AML-193 (cell line): ENCODE measurements at places on chromosomes 7 and 10.
A peak's percentile ranks its signal among the peaks of the same experiment; 100 is the strongest.

- no peak for DNase-seq
These were observed 19.1 kb downstream of the ACADSB start for GRCh38 chr10:123027861-123028260.

GRCh38 chr7:40541336-40541735 lies 406.5 kb downstream of the SUGCT start:
- DNase-seq, result no peak

- DNase-seq, result no peak
These were observed 297.1 kb downstream of the CACNA2D1 start for GRCh38 chr7:82146491-82146890.

DNA sequence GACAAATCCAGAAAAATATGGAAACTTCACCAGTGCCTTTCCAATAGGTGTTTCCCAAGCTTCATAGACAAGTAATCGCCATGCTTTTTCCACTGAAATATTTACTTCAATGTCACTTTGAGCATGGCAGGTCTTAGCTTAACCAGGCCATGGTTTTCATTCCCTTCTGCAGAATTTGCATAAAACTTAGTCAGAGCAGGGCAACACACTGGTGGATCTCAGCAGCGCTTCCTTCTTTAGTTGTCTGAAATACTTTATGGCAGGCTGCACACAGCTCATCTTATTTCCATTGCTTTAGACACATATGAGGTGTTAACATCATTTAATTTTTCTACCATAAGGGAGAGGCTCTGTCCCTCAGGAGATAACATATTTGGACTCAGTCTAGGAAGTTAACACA lies 102.9 kb upstream of the AHR start:
- DNase-seq, result no peak

- DNase-seq, result no peak
These were observed 54.6 kb downstream of the AFAP1L2 start for GRCh38 chr10:114349522-114350215.

- DNase-seq, result no peak
These were observed 187.7 kb downstream of the MTERF1 start for GRCh38 chr7:91692800-91693199.

GRCh38 chr10:116708391-116708821 lies 34.0 kb downstream of the HSPA12A start:
- no peak for DNase-seq

GRCh38 chr10:44651834-44652233 lies 259.3 kb upstream of the TMEM72 start:
- DNase-seq, result no peak

- peak; percentile 6 for DNase-seq
These were observed 75.6 kb upstream of the GPR22 start for GRCh38 chr7:107394276-107394675.

GRCh38 chr7:116829041-116829440 lies 33.3 kb upstream of the CAPZA2 start:
- no peak for DNase-seq

GRCh38 chr7:113891828-113892227 lies 27.0 kb downstream of the PPP1R3A start:
- no peak for DNase-seq

- DNase-seq, result no peak
These were observed 6.3 kb downstream of the ALDH18A1 start for GRCh38 chr10:95650232-95650631.

DNA sequence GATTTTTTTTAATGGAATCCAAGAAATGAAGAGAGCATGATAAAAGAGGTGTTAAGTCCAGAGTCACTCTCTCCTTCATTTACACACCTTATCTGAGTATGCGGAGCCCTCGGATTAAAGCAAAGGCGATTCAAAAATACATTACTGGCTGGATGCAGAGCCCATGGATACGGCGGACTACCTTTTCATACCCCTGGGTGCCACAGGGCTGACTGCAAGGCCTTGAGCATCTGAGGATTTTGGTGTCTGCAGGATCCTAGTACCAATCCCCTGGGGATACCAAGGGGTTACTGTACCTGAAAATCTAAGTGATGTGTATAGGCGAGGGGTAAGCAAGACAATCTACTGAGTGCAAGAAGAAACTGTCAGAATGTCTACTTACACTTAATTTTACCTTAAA lies 20.5 kb downstream of the PIP4K2A start:
- DNase-seq, result no peak

DNA sequence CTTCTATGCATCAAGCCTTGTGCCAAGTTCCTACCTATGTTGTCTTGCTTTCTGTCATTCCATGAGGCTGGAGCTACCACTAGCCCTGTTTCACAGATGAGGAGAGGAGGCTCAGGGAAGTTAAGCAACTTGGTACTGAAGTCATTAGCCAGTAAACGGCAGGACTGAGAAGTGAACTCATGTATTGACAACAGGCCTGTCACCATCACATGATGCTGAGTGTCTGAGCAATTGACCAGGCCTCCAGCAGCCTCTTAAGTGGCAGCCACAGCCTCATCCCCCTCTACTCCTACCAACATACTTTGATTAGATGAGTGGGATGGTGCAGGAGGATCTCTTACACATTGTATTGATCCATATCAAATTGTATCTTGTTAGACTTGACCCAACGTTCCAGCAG lies 317.6 kb downstream of the GRID1 start:
- DNase-seq, result no peak

DNA sequence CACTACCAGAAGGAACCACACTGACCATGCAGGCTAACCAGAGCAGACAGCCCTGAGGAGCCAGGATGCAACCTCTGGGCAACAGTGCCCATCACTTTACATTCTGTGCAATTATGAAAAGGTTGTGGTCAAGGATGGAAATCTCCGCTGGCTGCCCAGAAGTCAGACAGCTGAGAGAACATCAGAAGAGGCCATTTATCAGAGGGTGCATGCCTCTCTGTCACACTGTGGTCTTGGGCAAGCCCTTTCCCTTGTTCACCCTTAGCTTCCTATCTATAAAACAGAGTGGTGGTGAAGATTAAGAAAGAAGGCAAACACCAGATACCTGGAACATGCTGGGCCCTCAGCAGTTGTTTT lies 120.7 kb upstream of the GDF10 start:
- no peak for DNase-seq

- no peak for DNase-seq
These were observed 124.1 kb upstream of the TEX47 start for GRCh38 chr7:88919478-88920131.

- DNase-seq, result no peak
These were observed 15.0 kb downstream of the FZD9 start for GRCh38 chr7:73448609-73449008.

- DNase-seq, result no peak
These were observed 373.9 kb downstream of the SFMBT2 start for GRCh38 chr10:7036951-7037350.

DNA sequence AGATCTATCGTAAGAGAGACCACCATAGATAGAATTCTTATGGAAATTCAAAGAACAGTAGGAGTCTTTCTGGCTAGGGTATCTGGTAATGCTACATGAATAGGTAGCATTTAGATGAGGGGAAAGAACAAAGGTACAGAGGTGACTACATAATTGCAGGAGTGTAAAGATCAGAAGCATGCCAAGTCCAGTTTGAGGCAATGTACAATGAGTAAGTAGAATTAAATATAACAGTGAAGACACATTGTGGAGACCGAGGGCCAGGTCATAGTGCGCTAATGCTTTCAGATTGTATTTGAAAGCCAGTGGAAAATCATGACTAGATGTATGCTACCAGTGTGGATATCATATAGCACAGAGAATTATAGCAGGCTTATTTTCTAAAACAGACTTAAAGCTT lies 1611.6 kb upstream of the LRRTM3 start:
- no peak for DNase-seq

DNA sequence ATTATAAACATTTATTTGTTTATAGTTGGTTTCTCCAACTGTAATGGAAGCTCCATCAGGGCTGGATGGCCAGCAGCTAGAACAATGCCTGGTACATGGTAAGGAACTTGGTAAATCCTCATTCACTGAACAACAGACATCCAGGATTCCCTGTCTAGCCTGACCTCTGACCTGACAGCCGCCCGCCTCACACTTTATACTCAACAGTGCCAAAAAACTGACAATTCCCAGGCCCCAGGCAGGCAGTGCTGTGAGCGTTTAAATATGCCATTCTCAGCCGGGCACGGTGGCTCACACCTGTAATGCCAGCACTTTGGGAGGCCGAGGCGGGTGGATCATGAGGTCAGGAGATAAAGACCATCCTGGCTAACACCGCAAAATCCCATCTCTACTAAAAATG lies 55.9 kb downstream of the RSU1 start:
- no peak for DNase-seq
